ENCODE measurements at places on chromosomes 7 and 10. TPM values are rescaled to one million over a fixed set of nuclear protein-coding genes. Genes with fewer than 3 reads are reported as not detected.

DNA sequence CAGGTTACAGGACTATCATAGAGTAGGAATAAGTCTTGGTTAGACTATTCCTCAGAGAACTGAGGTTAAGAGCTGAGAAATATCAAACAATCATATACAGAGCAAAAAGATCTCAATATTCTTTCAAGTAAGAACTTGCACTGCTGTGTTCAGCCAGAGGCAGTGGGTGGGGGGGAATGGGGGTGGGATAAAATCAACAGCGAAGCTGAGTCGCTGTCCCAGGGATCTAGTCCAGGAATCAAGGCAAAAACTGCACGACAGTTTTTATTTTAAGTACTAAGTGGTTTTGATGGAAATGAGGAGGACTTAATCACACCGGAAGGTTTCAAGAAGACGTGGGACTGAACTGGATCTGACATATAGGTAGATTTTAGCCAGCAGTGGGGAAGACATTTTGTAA, 159.1 kb downstream of the SRPK2 start:
- H3K27ac ChIP-seq, result no peak overlapping the region
- peaks cover 11% of the 10 kb centered on the region for H3K4me1 ChIP-seq
- no peak overlapping the region for H3K4me3 ChIP-seq
- DNase-seq, result no peak

DNA sequence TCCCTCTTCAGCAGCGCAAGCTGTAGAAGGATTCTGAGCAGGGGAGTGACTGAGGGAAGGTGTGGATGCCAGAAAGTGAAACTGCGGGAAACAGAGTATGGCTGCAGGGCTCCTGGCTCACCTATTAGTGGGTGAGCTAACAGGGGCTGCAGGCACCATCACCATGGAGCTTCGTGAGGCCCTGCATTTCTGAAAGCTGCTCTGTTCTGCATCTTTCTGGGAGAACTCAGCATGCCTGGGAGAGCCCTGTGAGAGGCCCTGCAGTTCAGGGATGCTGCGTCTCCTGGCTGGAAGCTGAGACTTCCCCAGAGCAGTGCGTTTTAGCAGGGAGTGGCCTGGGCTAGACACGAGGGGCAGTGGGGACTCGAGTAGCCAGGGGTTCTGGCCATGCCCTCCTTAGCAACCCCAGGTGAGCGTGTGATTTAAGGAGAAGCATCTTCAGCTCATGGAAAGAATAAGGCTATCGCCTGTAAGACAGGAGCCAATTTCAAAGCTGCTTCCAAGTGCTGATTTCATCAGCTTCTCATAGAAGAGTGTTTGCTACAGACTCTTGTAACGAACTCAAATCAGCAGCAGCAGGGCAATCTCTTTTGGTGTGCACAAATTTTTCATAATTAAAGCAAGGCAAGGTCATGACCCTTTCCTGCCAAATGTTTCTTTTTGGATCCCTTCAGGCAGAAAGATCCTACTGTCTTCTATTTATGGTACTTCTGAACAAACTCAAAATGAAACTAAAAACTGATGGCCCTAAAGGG, 293.6 kb upstream of the ZNF32 start:
- H3K4me1 ChIP-seq, result no peaks in the 10 kb centered on the region
- no peaks in the 10 kb centered on the region for H3K27me3 ChIP-seq
- no peak overlapping the region for H3K27ac ChIP-seq
- H3K36me3 ChIP-seq, result no peaks in the 10 kb centered on the region
- no peak for DNase-seq

DNA sequence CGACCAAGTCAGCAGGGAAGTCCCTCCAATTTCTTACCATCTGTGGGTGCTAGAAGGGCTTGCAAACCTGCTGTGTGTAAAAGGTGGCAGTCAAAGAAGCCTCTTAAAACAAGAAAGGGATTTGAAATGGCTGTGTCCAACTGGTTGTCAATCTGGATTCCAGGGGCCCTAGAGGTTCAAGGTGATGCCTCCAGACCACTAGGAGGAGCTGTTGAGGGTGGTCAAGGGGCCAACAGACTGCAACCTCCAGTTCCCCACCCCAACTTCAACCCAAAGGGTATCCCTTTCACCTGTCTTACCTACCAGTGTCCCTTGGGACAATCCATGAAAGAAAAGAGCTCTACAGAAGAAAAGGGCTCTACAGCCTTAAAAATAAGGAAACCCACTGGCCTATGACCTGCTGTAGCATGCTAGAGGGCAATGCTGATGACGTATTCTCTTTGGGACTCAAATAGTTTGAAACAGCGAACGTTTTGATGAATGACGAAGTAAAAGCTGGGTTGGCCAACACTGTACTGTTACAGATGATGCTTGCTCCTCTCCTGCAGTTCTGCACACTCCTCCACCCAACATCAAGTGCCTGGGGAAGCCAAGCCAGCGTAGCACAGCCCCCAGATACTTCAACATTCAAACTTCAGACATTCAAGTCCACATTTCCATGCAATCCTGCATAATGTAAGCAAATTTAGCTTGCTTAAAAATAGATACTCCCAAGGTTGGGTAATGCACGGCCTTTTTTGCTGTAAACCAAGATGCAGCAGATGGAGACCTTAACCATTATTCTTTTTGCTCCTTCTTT, 45.9 kb upstream of the WDR11 start:
- H3K27ac ChIP-seq, result no peak overlapping the region
- H3K4me3 ChIP-seq, result no peak overlapping the region
- no peak for DNase-seq
- no peaks in the 10 kb centered on the region for H3K36me3 ChIP-seq
- no peaks in the 10 kb centered on the region for H3K27me3 ChIP-seq
- no peaks in the 10 kb centered on the region for H3K4me1 ChIP-seq

The DOCK1 gene
- total RNA-seq, result 34.3 TPM

The CTAGE6 gene
- not detected for total RNA-seq

DNA sequence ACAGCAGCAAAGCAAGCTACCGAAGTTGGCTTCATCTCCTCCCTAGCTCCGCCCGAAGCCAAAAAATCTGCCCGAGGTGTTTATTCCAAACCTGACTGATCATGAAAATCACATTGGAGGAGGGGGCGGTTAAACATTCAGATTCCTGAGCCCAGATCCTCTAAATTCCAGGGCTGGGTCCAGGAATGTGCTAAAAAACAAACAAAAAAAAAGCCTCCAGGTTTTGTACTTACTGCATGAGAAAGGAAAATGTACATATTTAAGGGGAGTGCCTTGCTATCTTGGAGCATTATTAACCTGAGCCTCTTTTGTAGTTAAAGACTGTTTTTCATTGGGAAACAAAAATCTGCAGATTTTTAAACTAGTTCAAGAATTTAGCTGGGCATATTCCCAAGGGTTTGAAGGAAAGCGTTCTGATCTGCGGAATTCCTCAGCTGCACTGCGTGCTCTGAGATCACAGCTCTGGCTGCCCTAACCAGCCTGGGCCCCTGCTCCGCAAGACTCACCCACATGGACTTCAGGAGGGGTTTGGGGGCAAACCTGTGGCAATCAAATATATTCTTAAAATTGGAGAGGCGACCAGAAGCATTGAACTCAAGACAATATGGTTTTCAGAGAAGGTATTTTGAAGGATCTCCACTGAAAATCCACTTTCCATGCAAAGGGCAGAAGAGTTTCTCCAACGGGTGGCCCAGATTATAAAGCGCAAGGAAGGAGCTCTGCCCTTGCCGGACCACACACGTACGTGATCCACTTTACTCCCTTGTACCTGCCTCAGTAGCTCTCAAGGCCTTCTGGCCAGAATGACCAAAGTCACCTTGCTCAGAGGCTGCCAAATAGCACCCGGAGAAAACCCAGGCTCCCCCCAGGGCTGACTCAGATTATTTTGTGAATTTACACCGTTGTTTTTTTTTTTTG, 10.0 kb upstream of the TNS3 start:
- H3K27ac ChIP-seq, result peak overlapping the region; percentile 7
- peak; percentile 83 for DNase-seq
- no peaks in the 10 kb centered on the region for H3K27me3 ChIP-seq
- H3K4me1 ChIP-seq, result peaks cover 30% of the 10 kb centered on the region
- no peak overlapping the region for H3K4me3 ChIP-seq

DNA sequence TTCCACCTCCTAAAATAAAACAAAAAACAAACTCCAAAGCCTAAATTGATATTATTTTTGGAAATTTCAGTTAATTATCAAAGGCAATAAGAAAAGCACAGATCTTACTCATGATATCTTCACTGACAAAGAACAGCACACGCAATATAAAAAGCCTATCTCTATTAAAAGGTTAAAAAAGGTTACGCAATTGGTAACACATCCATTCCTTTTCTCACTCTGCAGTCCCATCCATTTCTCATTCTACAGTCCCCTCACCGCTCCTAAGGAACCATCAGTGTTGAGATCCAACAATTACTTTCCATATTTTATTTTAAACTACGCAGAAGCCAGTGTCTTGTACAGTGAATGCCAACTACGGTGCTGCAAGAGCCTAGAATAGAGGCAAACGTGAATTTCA, 1.3 kb downstream of the SEC61G start:
- no peaks in the 10 kb centered on the region for H3K27me3 ChIP-seq
- peaks cover 25% of the 10 kb centered on the region for H3K36me3 ChIP-seq
- no peak for DNase-seq
- peaks cover 15% of the 10 kb centered on the region for H3K4me1 ChIP-seq

DNA sequence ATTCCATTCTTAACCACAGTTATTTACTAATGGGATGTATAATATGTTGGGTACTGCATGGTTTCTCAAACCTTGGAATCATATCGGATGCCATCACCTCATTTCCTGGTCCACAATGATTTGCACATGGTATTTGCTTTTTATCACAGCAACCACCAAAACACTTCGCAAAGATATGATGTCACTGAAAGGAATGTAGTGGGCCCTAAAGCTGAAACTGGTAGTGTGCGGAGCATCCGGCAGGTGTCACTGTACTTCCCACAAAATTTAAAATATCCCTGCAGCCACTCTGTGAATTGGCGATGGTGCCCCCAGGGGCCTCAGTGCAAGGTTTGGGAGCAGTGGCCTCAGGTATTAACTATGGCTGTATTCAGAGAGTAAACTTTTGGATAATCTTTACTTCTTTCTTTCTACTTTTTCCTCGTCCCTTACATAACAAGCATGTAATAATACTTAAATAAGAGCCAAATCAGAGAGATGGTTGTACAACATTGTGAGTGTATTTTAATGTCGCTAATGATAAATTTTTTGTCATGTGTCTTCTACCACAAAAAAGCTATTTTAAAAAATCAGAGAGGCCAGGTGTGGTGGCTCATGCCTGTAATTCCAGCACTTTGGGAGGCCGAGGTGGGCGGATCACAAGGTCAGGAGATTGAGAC, 66.2 kb downstream of the FAM241B start:
- peak; percentile 98 for DNase-seq
- H3K36me3 ChIP-seq, result no peaks in the 10 kb centered on the region
- H3K4me3 ChIP-seq, result no peak overlapping the region
- peak overlapping the region; percentile 17 for H3K27ac ChIP-seq

The LBX1 gene
- total RNA-seq, result not detected

DNA sequence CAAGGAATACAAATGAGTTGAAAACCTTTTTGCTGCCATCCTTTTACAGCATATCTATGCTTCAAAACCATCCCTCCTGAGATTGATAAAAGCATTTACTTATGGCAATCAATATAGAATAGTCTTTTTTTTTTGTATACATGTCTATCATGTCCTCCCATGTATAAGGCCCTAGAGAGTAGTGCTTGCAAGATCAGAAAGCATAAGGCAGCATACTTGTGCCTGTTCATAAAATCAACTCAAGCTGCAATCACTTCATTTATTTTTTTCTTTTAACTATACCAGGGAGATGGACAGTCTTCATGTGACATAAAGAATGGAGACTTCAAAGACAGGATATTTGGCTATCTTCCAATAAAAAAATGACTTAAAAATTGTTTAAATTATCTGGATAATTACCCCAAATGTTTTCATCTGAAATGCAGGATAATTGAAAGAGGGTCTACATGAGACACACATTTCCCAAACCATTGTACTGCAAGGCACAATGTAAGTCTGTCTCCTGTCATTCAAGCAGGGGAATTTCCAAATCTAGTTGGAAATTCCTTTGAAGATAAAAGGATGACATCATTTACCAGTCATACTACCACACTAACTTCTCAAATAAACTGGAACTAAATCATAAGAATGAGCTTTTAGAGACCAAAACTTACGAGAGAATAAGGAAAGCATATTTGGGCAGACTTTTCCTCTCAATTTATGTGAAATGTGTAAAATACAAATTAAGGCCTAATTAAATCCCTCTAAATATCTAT, 22.5 kb downstream of the LRRN3 start:
- peak overlapping the region; percentile 4 for H3K4me3 ChIP-seq
- H3K27me3 ChIP-seq, result no peaks in the 10 kb centered on the region
- peak; percentile 66 for DNase-seq
- H3K36me3 ChIP-seq, result no peaks in the 10 kb centered on the region

DNA sequence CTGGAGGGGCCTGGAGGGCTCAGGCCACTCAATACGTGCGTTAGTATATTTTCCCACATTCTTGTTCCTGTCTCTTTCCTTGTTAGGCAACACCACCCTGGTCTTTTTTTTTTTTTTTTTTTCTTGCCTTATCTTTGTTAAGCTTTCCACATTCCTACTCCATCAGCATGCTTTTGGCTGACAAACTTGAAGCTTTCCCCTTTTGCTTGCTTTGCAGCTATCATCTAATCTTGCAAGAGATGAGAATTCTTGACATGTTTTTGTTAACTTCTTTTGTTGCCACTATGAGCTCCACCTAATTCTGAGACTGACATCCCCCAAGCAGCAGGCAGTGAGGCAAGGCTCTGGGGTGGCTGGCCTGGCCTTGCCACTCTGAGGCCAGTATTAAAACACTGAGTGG, 52.5 kb upstream of the NRP1 start:
- no peaks in the 10 kb centered on the region for H3K27me3 ChIP-seq
- peaks cover 9% of the 10 kb centered on the region for H3K4me1 ChIP-seq
- no peak for DNase-seq
- H3K4me3 ChIP-seq, result no peak overlapping the region

The MRLN gene
- total RNA-seq, result not detected

DNA sequence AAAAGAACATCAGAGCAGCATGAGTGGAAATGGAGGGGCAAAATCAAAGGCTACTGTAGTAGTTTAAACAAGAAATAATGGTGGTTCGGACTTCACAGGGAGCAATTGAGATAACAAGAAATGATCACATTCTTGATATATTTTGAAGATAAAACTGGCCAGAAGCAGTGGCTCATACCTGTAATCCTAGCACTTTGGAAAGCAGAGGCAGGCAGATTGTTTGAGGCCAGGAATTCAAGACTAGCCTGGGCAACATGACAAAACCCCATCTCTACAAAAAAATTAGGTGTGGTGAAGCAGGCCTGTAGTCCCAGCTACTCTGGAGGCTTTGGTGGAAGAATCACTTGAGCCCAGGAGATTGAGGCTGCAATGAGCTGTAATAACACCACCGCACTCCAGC, 22.9 kb downstream of the EEF1AKMT2 start:
- H3K27me3 ChIP-seq, result no peaks in the 10 kb centered on the region
- H3K36me3 ChIP-seq, result no peaks in the 10 kb centered on the region
- no peaks in the 10 kb centered on the region for H3K4me1 ChIP-seq

All from PC-3 (cell line).